Small intestine (tissue), 16 donors: ENCODE measurements at places on chromosomes 3 and 15.

DNA sequence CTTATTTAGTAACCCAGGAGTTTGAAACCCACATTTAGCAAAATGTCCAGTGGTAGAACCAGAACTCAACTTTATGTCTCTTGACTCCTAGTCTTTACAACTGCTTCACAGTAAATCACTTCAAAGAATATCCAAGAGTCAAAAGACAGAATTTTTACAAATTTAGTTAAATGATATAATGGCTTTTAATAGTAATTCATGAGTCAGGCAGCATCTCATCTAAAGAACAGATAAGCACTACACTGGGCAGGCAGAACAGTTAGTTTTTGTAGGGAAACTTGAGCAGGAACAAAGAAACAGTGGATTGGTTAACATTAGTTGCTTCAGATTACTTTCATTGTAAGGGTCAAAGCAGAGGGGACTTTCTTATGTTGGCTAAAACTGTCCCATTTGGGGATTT is 120.2 kb downstream of the NEO1 start:
- DNase-seq = no peak

- DNase-seq = no peak
Observed at GRCh38 chr3:169846458-169847193, 23.1 kb downstream of the LRRC31 start.

GRCh38 chr3:123371859-123372685 is 76.8 kb downstream of the ADCY5 start:
- no peak for DNase-seq

GRCh38 chr3:39408493-39409372 is 2.2 kb downstream of the RPSA start:
- DNase-seq = no peak

DNA sequence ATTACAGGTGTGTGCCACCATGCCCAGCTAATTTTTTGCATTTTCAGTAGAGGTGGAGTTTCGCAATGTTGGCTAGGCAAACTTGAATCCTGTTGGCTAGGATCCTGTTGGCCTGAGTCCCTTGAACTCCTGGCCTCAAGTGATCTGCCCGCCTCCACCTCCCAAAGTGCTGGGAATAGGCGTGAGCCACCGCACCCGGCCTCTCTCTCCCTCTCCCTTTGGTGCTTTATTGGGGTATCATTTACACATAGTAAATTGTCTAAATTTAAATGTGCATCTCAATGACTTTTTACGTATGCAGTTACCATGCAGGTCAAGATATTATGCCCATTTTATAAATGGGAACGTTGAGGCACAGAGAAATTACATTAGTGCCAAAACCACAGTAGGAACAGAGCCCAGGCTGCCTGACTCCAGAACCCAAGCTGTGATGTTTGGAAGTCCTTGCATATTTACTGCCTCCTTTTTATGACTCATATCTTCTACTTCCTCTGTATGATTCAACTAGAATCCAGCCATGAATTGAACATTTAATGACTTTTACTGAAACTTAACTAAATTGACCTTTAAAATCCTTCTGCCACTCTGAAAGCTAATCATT is 34.0 kb upstream of the RPP14 start:
- no peak for DNase-seq

- DNase-seq = no peak
Observed at GRCh38 chr15:48527517-48527916, 118.0 kb downstream of the FBN1 start.

DNA sequence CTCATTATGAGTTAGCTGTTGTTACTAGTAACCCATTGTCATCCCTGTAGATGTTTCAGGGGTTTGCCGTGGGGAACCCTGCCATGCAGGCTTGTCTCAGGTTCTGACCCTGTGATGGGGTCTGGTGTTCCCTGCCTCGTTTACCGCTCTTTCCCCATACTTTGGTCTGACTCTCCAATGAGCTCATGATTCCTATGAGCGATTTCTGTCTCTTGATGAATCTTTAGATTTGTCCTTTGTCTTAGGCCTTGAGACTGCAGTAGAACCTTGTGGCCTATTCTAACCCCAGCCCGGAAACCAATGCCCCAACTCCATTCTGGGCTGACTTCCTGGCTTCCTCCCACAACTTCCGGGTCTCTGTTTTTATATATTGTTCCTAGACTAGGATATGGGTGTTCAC is 11.3 kb upstream of the IQGAP1 start:
- no peak for DNase-seq
